ENCODE measurements at places on chromosomes 5 and 9.

DNA sequence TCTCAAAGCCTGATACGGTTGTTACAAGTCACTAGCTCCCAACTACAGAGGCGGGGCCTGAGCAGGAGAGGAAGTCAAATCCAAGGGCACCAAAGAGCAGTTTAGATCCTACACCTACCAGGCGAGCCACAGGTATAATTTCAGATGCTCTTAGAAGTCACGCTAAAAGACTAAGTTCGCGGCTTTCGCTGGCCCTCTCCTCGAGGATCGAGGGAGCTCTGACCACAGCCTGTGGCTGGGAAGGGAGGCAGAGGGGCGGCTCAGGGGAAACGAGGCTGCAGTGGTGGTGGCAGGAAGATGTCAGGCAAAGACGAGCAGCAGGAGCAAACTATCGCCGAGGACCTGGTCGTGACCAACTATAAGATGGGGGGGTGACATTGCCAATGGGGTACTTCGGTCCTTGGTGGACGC is 48.6 kb downstream of the SEMA4D start:
- DNase-seq = no peak

- no peak for DNase-seq
Measured at GRCh38 chr5:155773680-155774079, 553.3 kb upstream of the SGCD start.

DNA sequence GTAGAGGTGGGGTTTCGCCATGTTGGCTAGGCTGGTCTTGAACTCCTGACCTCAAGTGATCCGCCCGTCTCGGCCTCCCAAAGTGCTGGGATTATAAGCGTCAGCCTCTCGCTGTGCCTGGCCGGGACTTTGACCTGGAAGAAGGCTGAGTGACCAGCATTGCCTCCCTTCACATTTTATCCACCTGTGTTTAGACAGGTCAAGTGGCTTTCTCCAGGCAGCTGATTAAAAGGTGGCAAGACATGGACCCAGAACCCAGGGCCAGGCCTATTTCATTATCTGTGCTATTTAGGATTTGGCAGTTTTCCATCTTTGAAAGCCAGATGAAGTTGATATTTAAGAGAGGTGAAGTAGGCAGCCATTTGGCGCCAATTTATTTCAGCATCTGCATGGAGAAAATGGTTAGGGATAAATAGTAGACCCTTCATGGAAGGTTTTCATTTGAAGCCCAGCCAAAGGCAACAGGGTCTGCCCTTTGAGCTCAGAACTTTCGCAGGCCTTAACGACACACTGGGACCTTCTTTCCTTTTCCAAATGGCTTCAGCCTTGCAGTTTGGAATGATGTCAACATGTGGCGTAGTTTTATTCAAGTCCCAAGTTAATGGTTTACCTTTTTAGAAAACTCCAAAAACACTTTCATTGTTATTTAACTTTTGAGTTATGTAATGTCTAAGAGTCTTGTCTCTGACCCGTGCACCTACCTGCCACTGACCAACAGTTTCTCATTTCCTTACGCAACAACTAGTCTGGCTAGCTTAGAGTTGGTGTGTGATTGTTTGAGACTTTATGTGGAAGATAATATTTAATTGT is 8.4 kb downstream of the DAPK1 start:
- no peak for DNase-seq

DNA sequence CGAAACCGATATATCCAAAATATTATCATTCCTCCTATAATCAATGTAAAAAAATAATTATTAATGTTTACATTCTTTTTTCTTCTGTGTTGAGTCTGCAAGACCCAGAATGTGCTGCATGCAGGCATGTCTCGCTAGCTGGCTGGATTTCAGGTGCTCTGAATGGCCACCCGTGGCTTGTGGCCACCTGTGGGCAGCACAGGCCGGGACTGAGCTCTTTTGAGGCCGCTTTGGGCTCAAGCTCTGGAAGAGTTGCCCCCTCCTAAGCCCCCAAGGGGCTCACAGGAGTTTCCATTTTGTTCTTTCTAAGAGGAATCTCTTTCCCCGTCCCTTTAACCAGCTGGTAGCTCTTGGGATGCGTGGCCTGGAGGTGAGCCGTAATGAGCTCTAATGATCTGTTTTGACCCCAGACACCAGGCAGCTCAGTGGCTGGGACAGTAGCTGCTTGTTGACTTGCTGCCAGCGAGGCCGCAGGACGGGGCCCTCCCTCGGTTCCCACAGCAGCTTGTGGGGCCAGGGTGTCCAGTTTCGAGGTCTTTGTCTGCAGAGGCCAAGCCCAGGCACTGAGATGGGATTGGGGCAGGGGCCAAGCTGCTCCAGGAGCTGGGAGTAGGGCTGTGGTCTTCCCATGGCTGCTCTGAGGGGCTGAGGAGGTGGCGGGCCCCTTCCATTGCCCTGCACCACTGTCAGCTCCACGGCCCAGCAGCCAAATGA is 20.8 kb downstream of the ASS1 start:
- no peak for DNase-seq

- DNase-seq = peak; percentile 34
Measured at GRCh38 chr5:132100672-132101261, 27.2 kb downstream of the CSF2 start.

- no peak for DNase-seq
Measured at GRCh38 chr5:122352331-122352730, 40.3 kb downstream of the SNCAIP start.

DNA sequence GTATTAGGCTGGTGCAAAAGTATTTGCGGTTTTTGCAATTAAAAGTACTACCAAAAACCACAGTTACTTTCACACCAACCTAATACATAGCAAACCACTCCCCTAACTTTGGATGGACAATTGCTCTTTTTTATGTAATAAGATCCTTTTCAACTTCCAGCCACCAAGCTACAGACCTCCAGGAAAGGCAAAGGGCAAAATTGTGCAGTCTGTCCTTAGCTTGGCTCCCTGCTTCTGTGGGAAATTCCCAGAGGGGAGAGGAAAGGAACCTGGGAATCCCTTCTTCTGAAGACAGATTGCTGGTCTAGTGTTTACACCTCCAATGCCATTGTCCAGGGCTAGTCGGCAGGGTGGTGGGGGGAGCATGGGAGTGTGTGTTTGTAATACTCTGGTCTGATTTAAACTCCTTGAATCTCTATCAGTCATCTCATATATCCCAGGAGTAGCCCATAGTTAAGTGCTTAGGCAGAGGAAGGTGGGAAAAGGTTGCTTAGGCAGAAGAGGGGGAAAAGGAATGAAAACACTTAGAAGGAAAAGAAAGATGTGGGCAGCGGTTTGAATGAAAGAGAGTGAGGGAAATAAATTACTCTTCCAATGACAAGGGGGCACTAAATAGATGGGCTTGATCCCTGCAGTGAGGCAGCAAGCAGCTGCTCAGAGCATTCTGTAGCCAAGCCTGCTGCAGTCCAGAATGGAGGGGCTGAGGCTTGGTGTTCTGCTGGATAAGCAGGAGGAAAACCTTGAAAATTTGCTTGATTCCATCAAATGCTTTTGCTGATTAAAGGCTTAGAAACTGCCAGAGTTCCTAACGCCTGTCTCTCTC is 86.9 kb upstream of the MAP1B start:
- DNase-seq = no peak

DNA sequence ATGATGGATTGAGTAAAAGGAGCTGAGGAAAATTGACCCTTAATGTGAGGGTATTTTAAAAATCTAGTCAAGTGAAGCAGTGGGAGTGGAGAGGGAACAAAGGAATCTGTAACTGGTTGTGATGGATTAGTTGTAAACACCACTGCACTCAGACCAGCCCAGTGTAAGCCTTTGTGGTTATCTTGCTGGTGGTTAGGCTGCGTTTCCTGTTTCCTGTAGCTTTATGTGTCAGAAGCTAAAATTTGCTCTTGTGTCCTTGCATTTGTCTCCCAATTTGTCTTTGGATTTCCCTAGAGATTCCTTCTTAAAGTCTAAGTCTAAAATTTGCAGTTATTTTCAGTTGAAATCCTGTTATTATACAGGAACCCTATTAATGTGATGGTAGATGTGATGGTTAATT is 6.3 kb downstream of the IFNA21 start:
- DNase-seq = no peak

DNA sequence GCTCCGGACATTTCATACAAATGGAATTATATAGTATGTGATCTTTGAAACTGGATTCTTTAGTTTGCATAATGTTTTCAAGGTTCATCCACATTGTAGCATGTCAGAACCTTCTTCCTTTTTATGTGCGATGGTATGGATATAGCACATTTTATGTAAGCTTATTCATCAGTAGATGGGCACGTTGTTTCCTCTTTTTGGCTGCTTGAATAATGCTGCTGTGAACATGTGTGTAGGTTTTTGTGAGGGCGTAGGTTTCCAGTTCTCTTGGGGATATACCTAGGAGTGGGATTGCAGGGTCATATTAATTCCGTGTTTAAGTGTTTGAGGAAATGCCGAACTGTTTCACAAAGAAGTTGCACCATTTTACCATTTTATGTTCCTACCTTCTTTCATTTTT is 187.8 kb downstream of the NR3C1 start:
- DNase-seq = no peak
